ENCODE measurements at places on chromosomes 3 and 15. TPM values are rescaled to one million over a fixed set of nuclear protein-coding genes. Genes with fewer than 3 reads are reported as not detected.
A peak's percentile ranks its signal among the peaks of the same experiment; 100 is the strongest.

Gene CKMT1A
- total RNA-seq = not detected

Gene SERINC4
- 0.14 TPM for total RNA-seq

Gene CPN2
- not detected for total RNA-seq

Gene LRRIQ4
- total RNA-seq = 0.22 TPM

Gene CA12
- not detected for total RNA-seq

Gene IGSF10
- total RNA-seq = not detected

Gene OR5K2
- not detected for total RNA-seq

Gene RGMA
- 0.30 TPM for total RNA-seq

Gene CX3CR1
- total RNA-seq = 1.9 TPM

Gene GATM
- 2.9 TPM for total RNA-seq

Gene VWA5B2
- not detected for total RNA-seq

DNA sequence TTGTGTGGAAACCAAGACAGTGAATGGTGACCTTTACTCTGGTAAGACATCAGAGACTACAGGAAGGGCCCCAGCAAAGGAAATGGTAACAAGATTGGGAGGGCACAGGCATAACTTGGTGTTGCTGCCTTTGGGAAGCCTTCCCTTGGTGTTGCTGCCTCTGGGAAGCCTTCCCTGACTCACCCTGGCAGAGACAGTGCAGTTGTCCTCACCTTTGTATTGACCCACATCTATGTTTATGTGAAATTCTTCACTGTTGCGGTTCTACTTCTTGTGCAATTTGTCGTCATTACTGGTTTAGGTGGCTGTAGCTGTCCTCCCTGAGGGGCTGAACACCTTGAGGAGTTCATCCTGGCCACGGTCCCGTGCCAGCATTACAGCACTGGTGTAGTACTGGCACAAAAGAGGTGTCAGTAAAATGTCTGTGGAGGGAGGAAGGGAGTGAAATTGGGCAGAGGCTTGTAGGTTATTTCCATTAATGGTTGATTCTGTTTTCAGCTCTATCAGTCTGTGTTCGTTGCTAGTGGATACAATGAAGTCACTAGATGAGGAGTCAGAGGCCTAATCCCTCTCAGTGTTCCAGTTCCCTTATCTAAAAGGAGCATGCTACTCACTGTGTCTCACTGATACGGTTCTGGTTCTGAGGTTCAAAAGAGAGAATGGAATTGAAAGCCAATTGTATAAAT lies 21.6 kb downstream of the IFT122 start:
- peaks cover 4% of the 10 kb centered on the region for H3K36me3 ChIP-seq
- H3K27me3 ChIP-seq = no peaks in the 10 kb centered on the region
- no peak for DNase-seq
- peaks cover 15% of the 10 kb centered on the region for H3K4me1 ChIP-seq

DNA sequence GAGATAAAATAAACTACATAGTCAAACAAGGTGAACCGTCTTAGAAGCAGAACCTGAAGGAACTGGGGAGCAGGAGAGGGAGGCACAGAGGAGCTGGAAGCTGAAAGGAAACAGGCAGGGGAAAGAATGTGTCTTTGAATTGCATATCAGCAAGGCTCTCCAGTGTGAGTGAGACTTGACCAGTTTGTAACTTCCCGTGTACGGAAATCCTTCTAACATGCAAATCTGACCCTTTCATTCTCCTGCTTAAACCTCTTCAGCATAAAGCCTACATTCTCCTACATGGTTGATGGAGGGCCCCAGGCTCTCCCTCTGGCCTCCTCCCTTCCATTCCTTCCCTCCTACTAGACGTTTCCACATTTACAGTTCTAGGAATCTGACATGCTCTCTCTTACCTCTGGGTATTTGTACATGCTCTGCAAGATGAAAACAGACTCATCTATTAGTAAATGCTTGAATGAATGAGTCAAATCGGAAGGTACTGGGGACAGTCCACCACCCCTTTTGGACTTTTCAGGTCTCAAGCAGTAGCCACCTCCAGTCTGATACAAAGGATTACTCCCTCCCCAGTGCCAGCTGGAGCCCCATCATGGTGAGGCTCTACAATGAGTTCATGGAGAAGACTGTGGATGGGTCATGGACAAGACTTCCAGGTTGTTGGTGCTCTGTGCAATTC lies 6.1 kb upstream of the SLC25A38 start:
- H3K27ac ChIP-seq = no peak overlapping the region
- H3K27me3 ChIP-seq = peaks cover 3% of the 10 kb centered on the region
- H3K4me3 ChIP-seq = no peak overlapping the region
- no peak for DNase-seq
- H3K36me3 ChIP-seq = peaks cover 3% of the 10 kb centered on the region

DNA sequence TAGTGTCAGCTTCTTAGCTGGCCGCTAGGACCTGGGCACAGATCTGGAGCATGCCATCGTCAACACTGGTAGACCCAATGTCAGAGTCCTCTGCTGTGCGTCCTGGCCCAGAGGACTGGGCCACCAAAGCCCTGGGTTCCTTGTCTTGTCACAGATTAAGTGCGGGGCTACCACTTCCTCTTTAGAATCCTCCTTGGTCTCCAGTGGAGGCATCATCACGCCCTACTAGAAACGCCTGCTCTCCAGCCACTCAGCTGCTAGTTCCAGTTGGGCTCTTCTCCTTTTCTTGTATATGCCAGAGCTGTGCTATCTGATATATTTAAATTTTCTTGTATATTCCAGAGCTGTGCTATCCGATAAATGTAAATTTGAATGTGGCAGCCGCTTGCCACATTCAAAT lies 11.2 kb downstream of the PPCDC start:
- DNase-seq = no peak
- H3K36me3 ChIP-seq = peaks cover 15% of the 10 kb centered on the region
- H3K4me3 ChIP-seq = no peak overlapping the region

GRCh38 chr15:40006646-40007045 lies 32.3 kb downstream of the SRP14 start:
- no peaks in the 10 kb centered on the region for H3K27me3 ChIP-seq
- DNase-seq = no peak
- H3K4me1 ChIP-seq = no peaks in the 10 kb centered on the region
- no peak overlapping the region for H3K27ac ChIP-seq
- H3K36me3 ChIP-seq = peaks cover 15% of the 10 kb centered on the region
- H3K4me3 ChIP-seq = no peak overlapping the region

GRCh38 chr3:110139821-110140220 lies 802.5 kb upstream of the DPPA4 start:
- H3K36me3 ChIP-seq = no peaks in the 10 kb centered on the region
- H3K4me3 ChIP-seq = no peak overlapping the region
- H3K27ac ChIP-seq = no peak overlapping the region
- no peaks in the 10 kb centered on the region for H3K4me1 ChIP-seq
- DNase-seq = no peak

GRCh38 chr3:11543948-11544387 lies 99.7 kb downstream of the VGLL4 start:
- H3K27ac ChIP-seq = no peak overlapping the region
- H3K4me3 ChIP-seq = no peak overlapping the region
- H3K27me3 ChIP-seq = no peaks in the 10 kb centered on the region
- peaks cover 2% of the 10 kb centered on the region for H3K36me3 ChIP-seq
- H3K4me1 ChIP-seq = no peaks in the 10 kb centered on the region

DNA sequence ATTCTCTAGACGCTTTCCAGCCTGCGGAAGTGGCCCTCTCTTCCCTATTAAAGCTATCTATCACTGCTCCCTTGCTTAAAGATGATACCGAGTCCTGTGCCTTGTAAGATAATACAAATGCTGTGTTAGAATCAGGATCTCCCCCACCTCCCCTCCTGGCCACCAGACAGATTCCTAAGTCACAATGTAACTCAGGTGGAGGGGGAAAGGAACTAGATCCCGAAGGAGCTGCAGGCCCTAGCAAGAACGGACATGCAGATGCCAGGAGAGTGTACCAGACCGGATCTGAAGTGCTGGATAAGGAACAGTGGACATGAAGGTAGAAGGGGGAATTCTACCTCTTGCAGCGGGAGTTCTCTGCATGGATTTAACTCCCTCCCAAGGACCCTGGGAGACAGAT lies 230.7 kb upstream of the LYSMD4 start:
- H3K27ac ChIP-seq = no peak overlapping the region
- H3K36me3 ChIP-seq = no peaks in the 10 kb centered on the region
- no peak overlapping the region for H3K4me3 ChIP-seq
- DNase-seq = no peak
- no peaks in the 10 kb centered on the region for H3K4me1 ChIP-seq

DNA sequence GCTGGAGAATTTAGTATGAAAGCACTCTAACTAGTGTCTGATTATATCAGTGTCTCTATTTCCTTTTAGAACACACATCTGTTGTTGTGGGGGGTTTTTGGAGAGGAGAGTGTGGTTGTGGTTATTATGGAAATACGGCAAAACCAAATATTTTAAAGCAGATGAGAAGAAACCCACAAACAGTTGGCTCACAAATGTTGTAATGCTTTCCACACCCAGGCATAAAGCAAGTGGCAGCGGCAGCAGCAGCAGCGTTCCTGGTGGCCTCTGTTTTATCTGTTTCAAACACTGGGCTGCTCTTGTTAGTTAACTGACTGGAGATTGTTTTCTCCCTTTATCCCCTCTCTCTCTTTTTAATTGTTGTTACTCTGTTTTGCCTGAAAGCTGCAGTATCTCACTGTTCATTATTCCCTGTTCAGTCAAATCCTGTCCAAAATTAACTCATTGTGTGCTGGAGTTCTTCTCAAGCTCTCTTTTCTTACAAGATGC lies 1045.5 kb upstream of the NR2F2 start:
- H3K4me1 ChIP-seq = peaks cover 21% of the 10 kb centered on the region
- peaks cover 76% of the 10 kb centered on the region for H3K27me3 ChIP-seq
- no peaks in the 10 kb centered on the region for H3K36me3 ChIP-seq
- H3K27ac ChIP-seq = peak overlapping the region; percentile 62
- DNase-seq = no peak

DNA sequence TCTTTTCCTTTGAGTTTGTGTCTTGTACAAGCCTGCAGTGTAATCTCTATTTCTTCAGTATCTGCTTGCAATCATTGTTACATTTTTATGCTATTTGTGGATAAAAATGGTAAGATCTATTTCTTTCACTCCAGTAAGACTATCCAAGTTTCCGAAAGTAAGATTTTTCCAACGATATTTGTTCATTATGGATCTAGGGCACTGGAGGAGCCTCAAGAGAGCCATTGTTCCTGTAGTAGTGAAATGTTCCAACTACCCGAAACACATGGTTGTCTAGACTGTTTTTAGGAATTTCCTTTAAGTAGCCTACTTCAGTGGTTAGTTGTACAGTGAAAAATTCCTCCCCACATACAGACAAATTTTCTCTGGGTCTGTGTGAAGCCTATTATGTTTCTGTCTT lies 597.4 kb downstream of the RSL24D1 start:
- no peaks in the 10 kb centered on the region for H3K36me3 ChIP-seq
- H3K27me3 ChIP-seq = no peaks in the 10 kb centered on the region
- H3K27ac ChIP-seq = no peak overlapping the region
- no peak overlapping the region for H3K4me3 ChIP-seq
- DNase-seq = no peak
- H3K4me1 ChIP-seq = no peaks in the 10 kb centered on the region

DNA sequence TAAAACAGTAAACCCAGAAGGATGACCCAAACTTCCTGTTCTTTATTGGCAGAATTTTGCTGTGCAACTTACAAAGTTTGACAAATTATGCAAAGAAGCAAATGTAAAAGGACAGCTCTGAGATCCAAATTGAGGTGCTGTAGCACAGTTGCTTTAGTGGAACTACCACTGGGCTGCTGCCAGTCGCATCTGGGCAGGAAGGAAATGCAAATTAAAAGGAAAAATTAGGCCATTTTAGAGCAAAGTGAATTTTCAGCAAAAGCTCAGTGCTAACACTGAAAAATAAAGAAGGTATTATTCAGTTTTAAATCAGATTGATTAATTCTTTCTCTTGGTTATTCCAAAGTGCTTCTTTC lies 104.5 kb downstream of the ZMAT3 start:
- H3K4me1 ChIP-seq = peaks cover 11% of the 10 kb centered on the region
- H3K27ac ChIP-seq = no peak overlapping the region
- peaks cover 2% of the 10 kb centered on the region for H3K27me3 ChIP-seq

DNA sequence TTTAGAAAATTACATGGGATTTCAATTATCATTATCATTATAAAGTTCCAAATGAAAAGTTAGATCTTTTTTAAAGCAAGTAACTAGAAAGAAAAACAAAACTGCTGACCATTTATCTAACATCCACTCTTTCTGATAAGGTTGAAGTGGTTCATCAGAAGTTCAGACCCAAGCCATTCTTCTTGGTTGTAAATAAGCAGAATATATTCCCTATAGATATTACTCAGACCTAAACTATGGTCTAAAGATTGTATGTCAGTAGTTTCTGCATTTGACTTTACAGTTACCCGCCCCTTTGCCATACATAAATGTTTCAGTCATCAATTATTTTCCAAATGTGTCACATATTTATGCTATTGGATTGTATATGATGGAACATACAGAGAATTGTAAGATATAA lies 136.7 kb downstream of the PLOD2 start:
- no peaks in the 10 kb centered on the region for H3K36me3 ChIP-seq
- no peak overlapping the region for H3K4me3 ChIP-seq
- no peak for DNase-seq
- no peaks in the 10 kb centered on the region for H3K4me1 ChIP-seq
- no peak overlapping the region for H3K27ac ChIP-seq

DNA sequence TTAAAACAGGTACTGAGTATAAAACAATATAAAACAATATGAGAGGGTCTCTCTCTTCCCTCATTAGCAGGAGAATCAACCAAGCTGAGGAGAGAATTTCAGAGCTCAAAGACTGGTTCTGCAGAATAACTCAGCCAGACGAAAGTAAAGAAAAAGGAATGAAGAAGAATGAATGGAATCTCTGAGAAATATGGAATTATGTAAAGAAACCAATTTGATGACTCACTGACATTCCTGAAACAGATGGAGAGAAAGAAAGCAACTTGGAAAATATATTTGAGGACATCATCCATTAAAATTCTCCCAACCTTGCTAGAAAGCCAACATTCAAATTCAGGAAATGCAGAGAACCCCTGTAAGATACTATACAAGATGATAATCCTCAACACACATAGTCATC lies 630.9 kb downstream of the PYDC2 start:
- no peaks in the 10 kb centered on the region for H3K4me1 ChIP-seq
- H3K27ac ChIP-seq = no peak overlapping the region
- H3K4me3 ChIP-seq = no peak overlapping the region
- H3K27me3 ChIP-seq = no peaks in the 10 kb centered on the region
- no peak for DNase-seq

DNA sequence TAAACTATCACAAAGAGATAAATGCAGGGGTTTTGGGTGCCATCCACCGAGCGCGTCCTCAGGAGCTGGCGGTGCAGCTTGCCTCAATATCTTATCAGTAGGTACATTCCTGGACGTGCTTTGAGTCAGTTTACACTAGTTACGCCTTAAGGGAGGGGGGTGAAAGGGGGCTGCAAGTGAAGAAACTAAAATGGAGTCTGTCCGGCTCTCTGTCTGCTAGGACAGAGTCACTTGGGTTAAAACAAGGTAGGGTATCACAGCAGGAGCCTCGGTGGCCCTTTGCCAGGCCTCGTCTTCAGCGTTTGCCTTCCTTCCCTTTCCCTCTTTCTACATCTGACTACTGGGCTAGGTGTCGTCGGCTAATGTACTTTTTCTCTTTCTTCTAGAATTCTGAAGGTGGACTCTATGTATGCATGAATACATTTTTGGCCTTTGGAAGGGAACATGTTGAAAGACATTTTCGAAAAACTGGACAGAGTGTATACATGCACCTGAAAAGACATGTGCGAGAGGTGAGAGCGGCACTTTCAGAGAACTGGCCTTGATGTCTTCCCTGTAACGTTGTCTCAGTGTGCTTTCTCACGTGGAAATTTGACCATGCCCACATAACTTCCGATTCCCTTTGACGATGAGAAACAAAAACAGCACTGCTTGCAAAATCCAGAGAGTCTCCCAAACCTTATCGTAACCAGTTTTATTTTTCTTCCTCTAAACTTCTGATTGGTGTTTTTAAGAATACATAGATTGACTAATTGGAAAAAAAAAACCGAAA lies 28.8 kb downstream of the USP13 start:
- H3K27me3 ChIP-seq = no peaks in the 10 kb centered on the region
- no peak for DNase-seq

GRCh38 chr3:11452885-11453847 lies 181.0 kb downstream of the ATG7 start:
- no peak for DNase-seq
- H3K4me1 ChIP-seq = no peaks in the 10 kb centered on the region
- no peak overlapping the region for H3K4me3 ChIP-seq
